ENCODE measurements at places on chromosomes 1 and 21.
A peak's percentile ranks its signal among the peaks of the same experiment; 100 is the strongest.

DNA sequence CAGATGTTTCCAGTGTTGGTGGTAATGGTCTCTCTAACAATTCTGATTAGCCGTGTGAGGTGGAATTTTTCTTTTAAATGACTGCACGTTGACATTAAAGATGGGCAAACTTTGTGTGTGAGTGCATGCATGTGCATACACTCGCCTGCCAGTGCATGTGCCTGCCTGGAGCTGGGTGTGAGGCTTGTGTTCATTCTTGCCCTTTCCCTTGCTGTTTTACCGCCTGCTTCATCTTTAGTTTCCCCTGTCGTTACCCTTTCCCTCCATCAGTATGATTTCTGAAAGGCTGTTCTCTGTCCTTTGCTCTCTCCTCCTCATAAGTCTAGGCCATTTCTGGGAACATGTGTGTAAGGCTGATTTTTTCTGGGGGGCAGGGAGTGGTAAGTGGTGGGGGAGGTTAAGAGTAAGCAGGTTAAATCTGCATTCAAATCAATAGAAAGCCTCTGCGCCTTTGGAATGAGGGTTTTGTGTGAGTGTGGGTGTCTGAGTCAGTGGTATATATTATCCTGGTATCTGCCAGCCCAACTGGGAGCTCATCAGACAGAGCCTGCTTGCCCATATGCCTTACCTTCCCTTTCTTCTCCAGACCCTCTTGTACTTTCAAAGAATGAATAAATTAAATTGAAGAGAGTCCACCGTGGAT, 112.5 kb downstream of the PBX1 start:
- no peak for DNase-seq

DNA sequence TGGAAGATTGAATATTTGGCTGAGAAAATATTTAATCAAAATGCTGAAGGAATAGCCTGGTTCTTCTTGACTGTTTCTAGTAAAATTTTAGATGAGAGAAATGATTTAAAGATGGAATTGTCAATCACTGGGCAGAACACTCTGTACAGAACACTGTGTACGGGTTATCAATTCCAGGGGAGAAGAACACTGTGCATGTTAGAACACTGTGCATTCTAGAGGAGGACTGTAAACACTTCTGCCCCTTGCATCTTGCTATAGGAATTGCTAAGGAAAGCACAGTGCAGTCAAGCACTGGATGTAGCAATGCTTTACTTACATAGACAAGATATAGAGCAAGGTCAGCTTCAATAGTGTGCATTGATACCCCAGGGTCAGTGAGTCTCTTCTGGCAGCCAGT, 98.7 kb downstream of the RWDD3 start:
- DNase-seq = no peak

- no peak for DNase-seq
Measured at GRCh38 chr1:30265127-30266070, 458.0 kb downstream of the MATN1 start.

DNA sequence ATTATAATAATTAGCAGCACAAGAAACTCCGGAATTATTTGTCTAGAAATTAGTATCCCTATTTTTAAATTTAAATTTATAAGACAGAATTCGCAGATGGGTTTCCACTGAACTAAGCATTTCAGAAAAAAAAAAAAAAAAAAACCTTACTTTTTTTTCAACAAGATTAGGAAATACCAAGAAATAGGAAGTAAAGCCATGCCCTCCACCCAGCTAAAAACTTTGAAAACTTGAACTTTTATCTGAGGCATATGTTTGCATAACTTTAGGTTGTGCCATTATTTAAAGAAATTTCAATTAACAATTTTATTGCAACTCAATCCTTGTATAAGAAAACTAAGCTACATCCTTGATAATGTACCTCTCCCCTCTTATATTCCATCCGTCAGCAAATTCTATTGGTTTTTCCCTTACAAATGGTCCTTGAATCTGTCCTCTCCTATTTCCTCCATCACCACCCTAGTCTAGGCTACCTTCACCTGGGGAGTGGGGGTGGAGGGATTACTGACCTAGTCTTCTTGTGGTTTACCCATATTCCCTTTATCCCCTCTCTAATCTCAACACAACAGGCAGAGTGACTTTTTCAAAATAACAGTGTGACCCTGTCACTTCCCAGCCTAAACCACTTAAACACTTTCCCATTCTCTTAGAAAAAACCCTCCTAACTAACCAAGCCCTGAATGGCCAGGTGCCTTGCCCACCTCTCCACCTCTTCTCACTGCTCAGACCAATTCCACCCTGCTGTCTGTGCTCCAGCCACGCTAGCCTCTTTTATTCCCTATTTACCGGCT, 1.4 kb upstream of the EVI5 start:
- no peak for DNase-seq

- DNase-seq = no peak
Measured at GRCh38 chr21:34148419-34148804, 75.0 kb downstream of the MRPS6 start.

GRCh38 chr1:227622739-227623475, 59.6 kb downstream of the ZNF678 start:
- peak; percentile 53 for DNase-seq

- no peak for DNase-seq
Measured at GRCh38 chr1:244614879-244615278, 38.0 kb upstream of the DESI2 start.

DNA sequence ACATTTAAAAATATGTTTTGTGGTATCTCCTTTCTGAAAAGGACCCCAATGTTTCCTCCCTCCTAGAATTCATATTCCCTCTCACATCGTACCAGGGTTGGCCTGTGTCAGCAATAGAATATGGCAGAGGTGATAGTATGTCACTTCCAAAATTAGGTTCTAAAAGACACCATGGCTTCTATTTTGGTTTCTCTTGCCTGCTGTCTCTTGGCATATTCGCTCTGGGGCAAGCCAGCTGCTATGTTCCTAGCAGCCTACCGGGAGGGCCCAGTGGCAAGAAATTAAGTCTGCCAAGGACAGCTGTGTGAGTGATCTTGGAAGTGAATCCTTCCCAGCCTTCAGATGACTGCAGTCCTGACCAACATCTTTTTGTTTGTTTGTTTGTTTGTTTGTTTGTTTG, 92.9 kb upstream of the PPM1J start:
- DNase-seq = no peak

DNA sequence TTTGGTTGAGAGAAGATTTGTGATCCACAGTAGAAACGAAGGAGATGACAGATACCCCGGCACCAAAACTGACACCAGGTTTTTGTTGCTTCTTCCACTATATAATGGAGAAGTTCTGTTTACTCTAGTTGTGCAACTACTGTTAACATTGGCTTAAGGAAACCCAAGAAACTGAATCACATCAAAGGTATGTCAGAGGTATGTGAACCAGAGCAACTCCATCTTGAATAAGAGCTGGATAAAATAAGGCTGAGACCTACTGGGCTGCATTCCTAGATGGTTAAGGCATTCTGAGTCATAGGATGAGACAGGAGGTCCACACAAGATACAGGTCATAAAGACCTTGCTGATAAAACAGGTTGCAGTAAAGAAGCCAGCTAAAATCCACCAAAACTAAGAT, 173.7 kb upstream of the CAMK1G start:
- peak; percentile 69 for DNase-seq
